MCF 10A (cell line): ENCODE measurements at places on chromosomes 7 and 10.

DNA sequence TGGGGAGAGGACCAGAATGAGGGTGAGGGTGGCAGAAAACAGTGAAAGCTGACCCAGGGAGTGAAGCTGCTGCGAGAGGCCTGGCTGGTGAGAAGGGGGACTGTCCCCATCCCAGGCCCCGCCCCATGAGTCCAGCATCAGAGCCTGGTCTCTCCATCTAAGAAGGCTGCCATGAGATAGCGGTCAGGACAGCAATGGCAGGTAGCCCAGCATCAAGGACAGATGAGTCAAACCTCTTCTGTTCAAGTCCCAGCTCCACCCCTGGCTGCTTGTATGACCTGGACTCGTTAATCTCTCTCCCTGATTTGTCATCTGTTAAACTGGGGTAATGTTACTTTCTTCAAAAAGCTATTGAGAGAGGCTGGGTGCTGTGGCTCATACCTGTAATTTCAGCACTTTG is 22.2 kb downstream of the GPNMB start:
- DNase-seq: no peak

GRCh38 chr10:74382663-74383062 is 231.6 kb downstream of the ADK start:
- DNase-seq: no peak

DNA sequence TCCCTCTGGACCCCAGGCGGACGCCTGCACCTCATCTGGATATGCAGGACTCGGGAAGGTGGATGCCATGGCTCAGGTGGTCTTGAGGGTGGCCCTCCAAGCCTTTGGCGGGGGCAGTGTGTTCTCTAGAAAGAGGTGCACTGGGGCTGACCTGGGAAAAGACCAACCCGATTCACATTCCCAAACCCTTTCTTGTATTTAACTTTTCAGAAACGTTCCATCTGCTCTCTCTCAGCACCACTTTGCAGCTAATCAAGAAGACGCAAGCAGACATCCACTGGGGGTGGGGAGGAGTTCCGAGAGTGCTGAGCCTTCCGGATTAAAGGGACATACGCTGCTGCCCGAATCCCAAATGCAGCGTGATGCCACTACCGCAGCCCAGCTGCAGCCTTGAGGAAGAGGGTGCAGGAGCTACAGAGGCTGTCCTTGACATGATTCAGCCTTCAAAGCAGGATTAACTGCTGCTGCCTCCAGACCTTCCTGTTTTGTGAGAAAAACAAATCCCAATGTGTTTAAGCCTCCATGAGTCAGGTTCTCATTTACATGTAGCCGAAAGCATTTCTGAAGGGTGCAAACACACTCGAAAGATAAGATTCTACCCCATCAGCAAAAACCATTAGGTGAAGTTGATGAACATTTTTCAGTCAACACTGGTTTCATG is 39.9 kb downstream of the RBM17 start:
- no peak for DNase-seq

DNA sequence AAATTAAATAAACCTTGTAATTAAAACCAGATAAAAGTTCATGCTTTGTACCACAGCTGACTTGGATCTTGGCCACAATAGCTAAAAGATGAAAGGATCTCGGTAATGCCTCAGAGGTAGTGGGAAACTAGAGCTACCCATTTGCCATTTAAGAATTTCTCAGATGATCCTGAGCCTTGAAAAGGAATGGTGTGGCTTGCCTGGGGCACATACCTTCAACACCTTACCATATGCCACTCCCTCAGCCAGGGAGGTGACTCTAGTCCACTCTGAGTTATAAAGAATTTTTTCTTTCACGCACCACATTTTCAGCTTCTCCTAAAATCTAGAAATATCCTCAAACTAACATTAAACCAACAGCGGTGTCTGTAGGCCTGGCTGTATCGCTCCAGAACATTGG is 516.3 kb upstream of the TEX47 start:
- no peak for DNase-seq

DNA sequence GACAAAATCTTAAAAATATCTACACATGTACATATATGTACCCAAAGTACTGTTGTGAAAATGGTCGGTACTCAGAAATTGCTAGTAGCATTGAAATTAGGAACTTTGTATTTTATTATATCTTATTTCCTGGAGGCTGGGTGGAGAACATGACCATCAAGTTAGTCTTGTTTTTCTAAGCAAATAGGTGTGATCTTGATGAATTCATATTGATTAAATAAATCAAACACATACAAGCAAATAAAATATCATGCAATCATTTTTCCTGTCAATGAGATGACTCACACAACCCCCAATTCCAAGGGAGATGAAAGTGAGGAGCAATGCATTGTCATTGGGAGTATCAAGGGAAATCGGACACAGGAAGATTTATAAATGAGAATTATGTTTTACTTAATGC is 18.0 kb downstream of the VSTM2A start:
- no peak for DNase-seq

DNA sequence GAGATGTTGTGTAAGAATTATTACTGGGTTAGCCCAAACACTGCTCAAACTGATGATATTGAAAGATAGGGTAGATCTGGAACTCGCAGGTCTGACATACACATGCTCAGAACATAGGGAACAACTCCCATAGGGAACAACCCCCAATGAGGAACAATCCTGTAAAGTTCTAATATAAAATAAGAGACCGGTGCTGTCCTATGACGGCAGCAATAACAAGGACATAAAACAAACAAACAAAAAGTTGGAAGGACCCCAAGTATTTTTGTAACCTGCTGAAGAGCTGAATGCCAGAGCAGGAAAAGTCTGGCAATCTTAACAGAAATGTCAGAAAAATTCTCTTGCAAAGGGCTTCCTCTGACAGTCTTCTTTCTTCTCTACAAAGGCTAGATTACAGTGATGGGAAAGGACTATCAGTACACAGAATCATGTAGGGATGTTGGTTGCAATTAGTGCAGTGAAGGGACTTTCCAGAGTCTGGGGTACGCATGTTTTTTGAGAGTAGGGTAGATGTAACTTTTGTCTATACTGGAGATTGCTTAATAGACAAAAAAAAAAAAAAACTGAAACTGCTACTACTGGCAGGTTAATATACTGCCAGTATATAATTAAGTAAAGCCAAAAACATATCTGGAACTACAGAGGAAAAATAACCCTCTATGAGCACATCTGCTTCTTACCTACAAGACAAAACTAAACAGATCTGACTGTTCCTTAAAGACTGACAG is 35.5 kb downstream of the IDE start:
- peak; percentile 1 for DNase-seq
